Osteoblast (primary cell): ENCODE measurements at places on chromosomes 1 and 21. TPM values are rescaled to one million over a fixed set of nuclear protein-coding genes. Genes with fewer than 3 reads are reported as not detected.

Gene TMEM200B
- 9.4 and 10.6 TPM in 2 replicates for total RNA-seq

Gene CRABP2
- 9.1 and 16.6 TPM in 2 replicates for total RNA-seq

Gene ARHGEF16
- not detected in 2 replicates for total RNA-seq

DNA sequence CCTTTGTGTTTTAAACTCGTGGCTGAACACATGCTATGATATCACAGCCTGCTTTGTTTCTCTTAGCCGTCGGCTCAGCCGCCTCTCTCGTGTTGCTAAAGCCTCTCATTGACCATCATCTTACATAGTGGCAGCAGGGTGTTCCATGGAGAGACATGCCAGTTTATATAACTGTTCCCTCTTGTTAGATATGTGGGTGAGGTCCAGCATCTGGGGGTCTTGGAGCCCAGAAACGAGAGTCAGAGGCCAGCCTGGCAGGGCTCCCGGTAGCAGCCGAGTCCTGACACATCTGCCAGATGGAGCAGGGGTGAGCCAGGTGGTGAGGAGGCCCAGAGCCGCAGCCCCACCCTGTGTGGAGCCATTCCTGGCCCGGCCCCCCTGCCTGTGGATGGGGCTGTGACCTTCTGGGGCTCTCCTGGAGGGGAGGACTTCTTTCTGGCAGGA, 11.9 kb downstream of the PODN start:
- DNase-seq, result peak; percentile 90
- H3K36me3 ChIP-seq, result no peaks in the 10 kb centered on the region
- no peaks in the 10 kb centered on the region for H3K4me1 ChIP-seq
- H3K4me3 ChIP-seq, result no peak overlapping the region
- H3K27me3 ChIP-seq, result no peaks in the 10 kb centered on the region
- no peak overlapping the region for H3K27ac ChIP-seq

Gene LCE2B
- not detected in 2 replicates for total RNA-seq

DNA sequence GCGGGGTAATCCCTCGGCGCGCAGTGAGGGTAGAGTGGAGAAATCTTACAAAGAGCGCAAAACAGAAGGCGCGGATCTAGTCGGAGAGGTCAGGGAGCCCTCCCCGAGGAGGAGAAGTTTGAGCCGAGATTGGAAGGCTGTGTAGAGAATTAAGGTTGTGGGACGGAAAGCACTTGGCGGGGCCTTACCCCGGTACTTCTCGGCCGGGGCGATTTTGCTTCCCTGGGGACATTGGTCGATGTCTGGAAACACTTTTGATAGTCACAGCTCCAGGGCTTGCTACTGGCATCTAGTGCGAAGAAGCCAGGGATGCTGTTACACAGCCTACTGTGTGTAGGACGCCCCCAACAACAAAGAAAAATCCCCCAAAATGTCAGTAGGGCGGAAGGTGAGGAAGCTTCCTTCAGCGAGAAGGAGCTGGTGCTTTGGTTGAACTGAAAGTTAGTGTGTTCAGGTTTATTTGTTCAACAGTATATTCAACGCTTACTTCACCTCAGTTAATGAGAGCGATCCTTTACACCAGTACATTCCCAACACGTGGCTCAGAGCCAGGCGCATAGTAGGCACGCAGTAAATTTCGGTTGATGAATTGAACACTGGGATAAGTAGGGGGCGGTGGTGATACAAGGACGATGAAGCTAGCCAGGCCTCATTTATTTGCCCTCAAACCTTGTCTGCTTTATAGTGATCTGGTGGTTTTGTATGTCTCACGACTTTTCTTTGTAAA, 807 bp downstream of the CEP85 start:
- H3K4me3 ChIP-seq, result peak overlapping the region; percentile 92
- H3K4me1 ChIP-seq, result peaks cover 24% of the 10 kb centered on the region
- peak; percentile 80 for DNase-seq
- H3K36me3 ChIP-seq, result no peaks in the 10 kb centered on the region
- H3K27me3 ChIP-seq, result no peaks in the 10 kb centered on the region

- peak overlapping the region; percentile 29 for H3K27ac ChIP-seq
- DNase-seq, result peak; percentile 21
- H3K36me3 ChIP-seq, result no peaks in the 10 kb centered on the region
Observed at GRCh38 chr1:186139701-186140100, 235.4 kb downstream of the TPR start.

DNA sequence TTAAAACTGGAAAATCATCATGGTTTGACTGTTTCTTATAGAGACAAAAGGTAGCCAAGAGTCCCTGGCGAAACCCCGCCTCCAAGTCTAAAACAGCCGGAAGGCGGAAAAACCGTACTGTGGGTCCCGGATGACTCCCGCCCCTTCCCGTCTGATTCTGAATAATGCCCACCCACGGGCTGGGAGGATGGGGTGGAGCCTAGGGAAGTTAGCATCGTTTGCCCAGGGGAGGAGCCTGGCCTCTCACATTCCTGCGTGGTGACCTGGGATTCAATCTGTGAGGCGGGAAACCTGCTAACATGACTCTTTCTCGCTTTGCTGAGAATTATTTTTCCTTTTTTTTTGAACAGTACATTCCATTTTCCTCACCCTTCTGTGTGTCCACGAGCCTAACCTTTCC, 124.9 kb downstream of the KCNK1 start:
- H3K27me3 ChIP-seq, result no peaks in the 10 kb centered on the region
- H3K36me3 ChIP-seq, result no peaks in the 10 kb centered on the region
- no peak for DNase-seq
- no peak overlapping the region for H3K27ac ChIP-seq
- no peak overlapping the region for H3K4me3 ChIP-seq
- no peaks in the 10 kb centered on the region for H3K4me1 ChIP-seq

Gene ITLN1
- not detected in 2 replicates for total RNA-seq

- H3K36me3 ChIP-seq, result no peaks in the 10 kb centered on the region
- no peak overlapping the region for H3K27ac ChIP-seq
- no peak overlapping the region for H3K4me3 ChIP-seq
- no peaks in the 10 kb centered on the region for H3K27me3 ChIP-seq
- no peaks in the 10 kb centered on the region for H3K4me1 ChIP-seq
Observed at GRCh38 chr1:168783458-168784210, 54.6 kb upstream of the DPT start.
